ENCODE measurements at places on chromosomes 7 and 10. TPM values are rescaled to one million over a fixed set of nuclear protein-coding genes. Genes with fewer than 3 reads are reported as not detected.
A peak's percentile ranks its signal among the peaks of the same experiment; 100 is the strongest.

DNA sequence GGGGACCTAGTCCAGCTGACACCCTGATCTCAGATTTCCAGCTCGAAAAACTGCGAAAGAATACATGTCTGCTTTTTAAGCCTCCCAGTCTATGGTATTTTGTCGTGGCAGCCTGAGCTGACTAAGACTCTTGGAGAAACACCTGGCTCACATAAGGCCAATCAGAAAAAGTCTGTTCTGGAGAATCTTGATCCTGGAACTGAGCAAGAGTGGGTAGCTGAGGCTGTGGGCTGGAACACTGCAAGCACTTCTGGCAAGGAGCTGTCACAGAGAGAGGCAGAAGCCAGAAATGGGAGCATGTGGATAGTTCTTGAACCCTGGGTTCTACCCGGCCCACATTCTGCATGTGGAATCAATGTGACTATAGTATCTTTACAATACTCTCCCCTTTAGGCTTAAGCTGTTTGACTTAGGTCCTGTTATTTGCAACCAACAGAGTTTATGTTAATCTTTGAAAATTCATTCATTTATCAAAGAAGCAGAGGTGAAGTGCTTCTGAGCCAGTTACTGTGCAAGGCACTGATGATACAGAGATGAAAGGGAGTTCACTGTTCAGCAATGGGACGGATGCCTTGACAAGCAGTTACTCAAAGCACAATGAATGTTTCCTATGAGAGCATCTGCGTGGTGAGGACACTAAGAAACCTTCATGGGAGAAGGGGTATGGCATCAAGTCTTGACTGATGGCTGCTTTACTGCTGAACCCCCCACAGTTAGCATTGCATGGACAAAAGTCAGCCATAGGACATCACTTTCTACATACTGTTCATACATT lies 4.4 kb upstream of the C10orf90 start:
- DNase-seq = no peak
- H3K27ac ChIP-seq = no peak overlapping the region
- no peaks in the 10 kb centered on the region for H3K36me3 ChIP-seq
- H3K4me3 ChIP-seq = no peak overlapping the region
- H3K27me3 ChIP-seq = no peaks in the 10 kb centered on the region

DNA sequence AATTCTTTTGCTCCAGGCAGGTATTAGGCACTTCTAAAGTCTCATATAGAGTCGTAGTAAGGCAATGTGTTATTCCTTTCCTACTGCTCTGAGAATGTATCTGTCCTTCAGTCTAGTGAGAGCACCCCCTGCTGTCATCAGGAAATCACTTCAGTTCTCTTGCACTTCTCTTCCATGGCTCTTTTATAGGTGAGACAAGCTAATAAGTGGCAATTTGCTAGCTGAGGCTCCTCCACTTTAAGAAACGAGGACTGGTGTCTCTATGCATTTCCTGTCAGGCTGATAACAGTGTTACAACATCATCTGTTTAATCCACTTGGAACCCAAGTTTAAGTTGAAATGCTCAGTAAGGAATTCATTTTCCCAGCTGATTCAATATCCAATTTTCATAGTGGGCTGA lies 350.6 kb downstream of the TFEC start:
- no peaks in the 10 kb centered on the region for H3K27me3 ChIP-seq
- no peaks in the 10 kb centered on the region for H3K36me3 ChIP-seq
- no peak overlapping the region for H3K4me3 ChIP-seq
- H3K4me1 ChIP-seq = no peaks in the 10 kb centered on the region
- DNase-seq = no peak

DNA sequence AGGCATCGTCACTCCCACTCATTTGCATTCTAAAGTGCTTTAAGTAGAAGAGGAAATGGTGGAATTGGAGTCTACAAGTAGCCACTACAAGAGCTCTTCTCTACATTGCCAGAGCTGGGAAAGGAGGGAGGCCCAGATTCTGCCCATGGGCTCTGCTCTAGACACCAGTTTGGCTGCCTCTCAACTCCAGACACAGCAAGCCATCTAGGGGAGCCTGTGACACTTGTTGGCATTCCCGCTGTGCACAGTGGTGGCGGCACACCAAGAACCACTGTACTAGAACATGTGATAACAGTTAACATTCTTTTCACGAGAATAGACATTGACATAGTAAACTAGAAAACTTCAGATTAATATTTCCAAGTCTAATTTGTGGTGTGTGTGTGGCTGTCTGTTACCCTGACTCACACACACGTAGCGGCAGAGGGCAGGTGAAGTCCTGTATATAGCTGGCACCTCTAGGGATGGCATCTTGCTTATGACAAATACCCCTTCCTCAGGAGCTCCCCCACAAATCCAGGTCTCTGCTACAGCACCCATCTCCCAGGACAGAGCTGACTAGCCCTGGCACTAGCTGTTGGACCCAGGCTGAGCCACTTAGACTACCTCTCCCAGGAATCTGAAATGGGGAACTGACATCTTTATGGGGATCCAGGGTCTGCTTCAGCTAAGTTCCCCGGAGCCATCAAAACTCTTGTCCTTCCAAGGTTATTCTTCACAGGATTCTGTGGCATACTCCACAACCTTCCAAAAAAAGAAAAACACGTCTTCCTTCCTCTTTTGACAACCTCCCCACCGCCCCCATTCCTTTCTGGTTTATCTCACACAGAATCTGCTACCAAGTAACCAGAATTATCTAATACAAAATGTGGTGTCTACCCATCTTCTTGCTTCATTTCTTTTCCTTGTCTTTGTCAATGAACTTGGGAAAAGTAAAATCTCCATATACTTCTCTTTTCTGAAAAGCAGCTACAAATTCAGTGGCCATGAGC lies 54.7 kb upstream of the MRLN start:
- H3K4me1 ChIP-seq = peaks cover 8% of the 10 kb centered on the region
- DNase-seq = peak; percentile 53

- peaks cover 3% of the 10 kb centered on the region for H3K27me3 ChIP-seq
- no peaks in the 10 kb centered on the region for H3K36me3 ChIP-seq
- H3K4me3 ChIP-seq = no peak overlapping the region
These were observed 408.2 kb upstream of the ZMIZ1 start for GRCh38 chr10:78660446-78661106.

DNA sequence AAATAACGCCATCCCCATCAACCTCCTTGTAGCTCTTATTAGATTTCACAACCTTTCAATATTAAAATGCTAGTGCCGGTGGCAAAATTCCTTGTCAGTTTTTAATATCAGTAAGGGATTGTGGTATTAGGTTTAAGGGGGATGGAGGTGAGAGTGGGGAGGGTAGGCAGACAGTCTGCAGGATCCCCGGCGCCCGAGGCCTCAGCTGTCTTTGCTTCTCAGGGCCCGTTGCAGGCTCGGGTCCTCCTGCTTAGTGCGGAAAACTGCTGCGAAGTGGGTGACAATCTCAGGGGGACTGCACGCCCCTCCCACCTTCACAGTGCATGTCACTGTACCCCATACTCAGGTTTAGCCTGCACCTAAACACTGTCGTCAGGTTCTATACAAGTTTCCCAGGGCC lies 274.3 kb upstream of the PODXL start:
- H3K4me3 ChIP-seq = no peak overlapping the region
- H3K27ac ChIP-seq = no peak overlapping the region
- H3K4me1 ChIP-seq = no peaks in the 10 kb centered on the region
- peaks cover 29% of the 10 kb centered on the region for H3K27me3 ChIP-seq
- no peak for DNase-seq

DNA sequence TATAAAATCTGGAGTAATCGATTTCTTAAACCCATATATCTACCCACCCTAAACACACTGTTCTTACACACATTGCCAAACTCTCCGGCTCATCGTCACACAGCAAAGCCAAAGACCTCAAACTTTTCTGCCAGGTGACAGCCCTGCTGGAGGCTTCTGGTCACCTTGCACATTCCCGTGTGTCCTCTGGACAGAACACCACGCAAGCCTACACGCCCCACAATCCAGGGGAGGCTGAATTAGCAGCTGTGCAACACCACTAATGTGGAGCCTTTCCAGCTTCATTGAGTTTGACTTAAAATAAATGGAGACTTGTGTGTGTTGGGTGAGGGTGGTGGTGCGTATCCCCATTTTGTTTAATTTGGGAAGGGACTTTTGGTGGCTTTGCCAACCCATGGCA lies 38.4 kb downstream of the KLF6 start:
- DNase-seq = no peak
- H3K36me3 ChIP-seq = no peaks in the 10 kb centered on the region
- H3K27ac ChIP-seq = peak overlapping the region; percentile 55
- H3K27me3 ChIP-seq = no peaks in the 10 kb centered on the region

DNA sequence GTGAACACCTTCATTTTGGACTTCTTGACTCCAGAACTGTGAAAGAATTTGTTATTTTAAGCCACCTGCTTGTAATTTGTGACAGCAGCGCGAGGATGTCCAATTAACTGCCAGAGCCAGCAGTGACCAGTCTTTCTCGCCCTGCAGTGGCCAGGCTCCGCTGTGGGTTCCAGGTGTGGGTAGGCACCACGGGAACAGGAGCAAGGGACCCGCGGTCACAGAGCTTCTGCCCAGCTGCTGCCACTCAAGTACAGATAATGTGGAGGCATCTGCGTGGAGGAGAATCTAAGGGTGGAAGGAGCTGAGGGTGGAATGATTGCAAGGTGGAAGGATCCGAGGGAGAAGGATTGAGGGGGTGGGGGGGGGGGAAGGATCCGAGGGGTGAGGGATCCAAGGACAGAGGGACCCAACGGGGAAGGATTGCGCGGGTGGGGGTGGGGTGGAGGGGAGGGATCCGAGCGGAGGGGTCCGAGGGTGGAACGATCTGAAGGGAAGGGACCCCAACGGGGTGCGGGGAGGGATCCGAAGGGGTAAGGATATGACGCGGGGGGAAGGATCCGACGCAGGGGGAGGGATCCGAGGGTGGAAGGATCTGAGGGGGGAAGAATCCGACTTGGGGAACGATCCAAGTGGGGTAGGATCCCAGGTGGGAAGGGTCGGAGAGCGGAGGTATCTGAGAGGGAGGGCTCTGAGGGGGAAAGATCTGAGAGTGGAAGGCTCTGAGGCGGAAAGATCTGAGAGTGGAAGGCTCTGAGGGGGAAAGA lies 3.6 kb downstream of the CALY start:
- H3K4me3 ChIP-seq = no peak overlapping the region
- peaks cover 29% of the 10 kb centered on the region for H3K4me1 ChIP-seq
- no peaks in the 10 kb centered on the region for H3K36me3 ChIP-seq

DNA sequence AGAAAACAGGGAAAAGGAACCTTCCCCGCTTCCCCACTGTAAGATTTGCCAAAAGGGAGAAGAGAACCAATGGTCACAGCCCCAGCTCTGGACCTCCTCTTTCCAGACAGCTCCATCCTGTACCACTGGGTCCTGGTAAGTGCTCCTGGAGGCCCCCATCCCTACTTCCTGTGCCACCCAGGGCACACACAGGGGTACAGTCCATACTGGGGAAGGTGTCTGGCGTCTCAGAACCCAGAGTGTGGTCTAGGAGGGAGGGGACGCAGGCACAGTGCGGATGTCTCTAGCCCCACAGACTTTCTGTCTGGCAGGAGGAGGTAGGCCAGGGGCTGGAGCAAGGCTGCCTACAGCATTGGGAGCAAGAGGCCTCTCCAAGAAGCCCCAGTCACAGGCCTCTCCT lies 213.3 kb upstream of the IGFBP3 start:
- no peaks in the 10 kb centered on the region for H3K36me3 ChIP-seq
- H3K4me3 ChIP-seq = no peak overlapping the region
- no peaks in the 10 kb centered on the region for H3K27me3 ChIP-seq
- no peaks in the 10 kb centered on the region for H3K4me1 ChIP-seq
- no peak overlapping the region for H3K27ac ChIP-seq
- DNase-seq = no peak

DNA sequence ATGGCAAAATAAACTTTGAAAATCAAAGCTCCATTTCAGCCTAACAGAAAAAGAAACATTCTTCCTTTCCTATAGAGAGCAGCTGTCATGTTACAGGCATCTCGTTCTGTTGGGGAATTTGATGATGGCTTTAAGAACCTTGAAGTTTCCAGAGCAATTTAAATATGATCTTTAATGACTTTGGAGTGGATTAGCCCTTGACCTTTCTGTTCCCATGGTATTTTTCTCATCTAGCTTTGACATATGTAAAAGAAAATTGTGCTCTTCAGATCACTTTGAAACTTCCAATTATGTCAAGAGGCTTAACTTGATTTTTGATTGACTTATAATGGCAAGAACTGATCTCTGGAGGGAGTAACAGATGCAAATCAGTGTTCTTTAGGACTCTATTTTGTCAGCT lies 157.6 kb upstream of the SEMA3E start:
- no peaks in the 10 kb centered on the region for H3K4me1 ChIP-seq
- no peak overlapping the region for H3K4me3 ChIP-seq
- no peak for DNase-seq
- H3K27me3 ChIP-seq = no peaks in the 10 kb centered on the region

GRCh38 chr7:100156331-100157068 lies 2.0 kb downstream of the TRAPPC14 start:
- no peaks in the 10 kb centered on the region for H3K27me3 ChIP-seq
- peaks cover 55% of the 10 kb centered on the region for H3K4me1 ChIP-seq
- no peak for DNase-seq
- peaks cover 45% of the 10 kb centered on the region for H3K36me3 ChIP-seq
- H3K4me3 ChIP-seq = peak overlapping the region; percentile 90

- H3K27ac ChIP-seq = peak overlapping the region; percentile 36
- peaks cover 33% of the 10 kb centered on the region for H3K4me1 ChIP-seq
- no peaks in the 10 kb centered on the region for H3K27me3 ChIP-seq
- no peaks in the 10 kb centered on the region for H3K36me3 ChIP-seq
These were observed 2.0 kb upstream of the EXOC6 start for GRCh38 chr10:92846344-92846743.

- H3K36me3 ChIP-seq = no peaks in the 10 kb centered on the region
- H3K4me1 ChIP-seq = peaks cover 9% of the 10 kb centered on the region
- peak; percentile 57 for DNase-seq
- no peaks in the 10 kb centered on the region for H3K27me3 ChIP-seq
- no peak overlapping the region for H3K4me3 ChIP-seq
These were observed 63.9 kb downstream of the WDFY4 start for GRCh38 chr10:48748573-48748972.

DNA sequence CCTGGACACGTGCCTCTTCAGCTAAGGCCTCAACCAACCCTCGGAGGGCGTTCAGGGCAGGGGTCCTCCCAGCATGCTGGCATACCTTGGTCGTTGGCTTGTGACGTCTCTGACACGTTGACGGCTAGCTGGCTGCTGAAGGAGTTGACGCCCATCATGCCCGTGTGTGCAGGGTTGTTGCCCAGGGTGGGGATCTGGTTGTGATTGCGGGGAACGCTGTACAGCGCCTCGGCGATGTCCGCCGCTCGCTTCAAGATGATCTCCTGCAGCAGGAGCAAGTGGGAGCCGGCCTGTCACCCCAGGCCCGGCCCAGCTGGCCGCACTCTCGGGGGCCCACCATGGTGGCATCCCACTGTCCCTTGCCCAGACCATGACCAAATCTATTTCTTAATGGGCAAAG lies 122.0 kb downstream of the EBF3 start:
- no peaks in the 10 kb centered on the region for H3K27me3 ChIP-seq
- H3K27ac ChIP-seq = no peak overlapping the region
- DNase-seq = no peak
- H3K4me1 ChIP-seq = no peaks in the 10 kb centered on the region

Gene CCDC71L
- total RNA-seq = 24.1 TPM

Gene ZNF212
- total RNA-seq = 10.5 TPM

Gene COL26A1
- total RNA-seq = 0.24 TPM

Gene DGKB
- 0.09 TPM for total RNA-seq

Gene AP4M1
- 16.5 TPM for total RNA-seq

Gene PLEKHS1
- total RNA-seq = 7.0 TPM
